ENCODE measurements at places on chromosomes 3 and 15. TPM values are rescaled to one million over a fixed set of nuclear protein-coding genes. Genes with fewer than 3 reads are reported as not detected.

Gene GOLGA8S
- 0.38 TPM for total RNA-seq

Gene SH2D7
- total RNA-seq = not detected

Gene PP2D1
- not detected for total RNA-seq

Gene HYAL1
- 0.35 TPM for total RNA-seq

Gene CATSPER2
- 3.0 TPM for total RNA-seq

Gene AP3B2
- not detected for total RNA-seq

Gene ZNF662
- 0.40 TPM for total RNA-seq

Gene TICRR
- total RNA-seq = 18.2 TPM

Gene STIMATE
- total RNA-seq = 34.7 TPM

Gene RTF1
- total RNA-seq = 33.9 TPM

Gene PCSK6
- 0.58 TPM for total RNA-seq

Gene PLSCR4
- total RNA-seq = not detected

Gene RBMS3
- total RNA-seq = 0.63 TPM

Gene CKMT1B
- total RNA-seq = not detected

Gene NOP10
- total RNA-seq = 183 TPM

Gene SCG3
- not detected for total RNA-seq

Gene PAQR5
- total RNA-seq = not detected

Gene KPNA4
- 37.3 TPM for total RNA-seq

Gene MRAS
- total RNA-seq = not detected

Gene GOLGA8R
- total RNA-seq = 4.2 TPM

Gene FOXB1
- 5.2 TPM for total RNA-seq

Gene PLA2G4B
- 6.8 TPM for total RNA-seq

Gene FILIP1L
- total RNA-seq = 1.9 TPM

Gene EPHB3
- 0.71 TPM for total RNA-seq

Gene TF
- total RNA-seq = 0.15 TPM

Gene BDH1
- 55.8 TPM for total RNA-seq

Gene CLDN16
- total RNA-seq = not detected

Gene CAMKV
- total RNA-seq = not detected

Gene MKRN3
- total RNA-seq = 4.4 TPM

Data from activated CD4-positive, alpha-beta memory T cell treated with anti-CD3 and anti-CD28 coated beads, Interleukin-2, amount 10 ng/mL, durations not matched to agents 7 days and 5 days (primary cell).